Heart left ventricle (tissue), 16 donors: ENCODE measurements at places on chromosomes 1 and 21.

DNA sequence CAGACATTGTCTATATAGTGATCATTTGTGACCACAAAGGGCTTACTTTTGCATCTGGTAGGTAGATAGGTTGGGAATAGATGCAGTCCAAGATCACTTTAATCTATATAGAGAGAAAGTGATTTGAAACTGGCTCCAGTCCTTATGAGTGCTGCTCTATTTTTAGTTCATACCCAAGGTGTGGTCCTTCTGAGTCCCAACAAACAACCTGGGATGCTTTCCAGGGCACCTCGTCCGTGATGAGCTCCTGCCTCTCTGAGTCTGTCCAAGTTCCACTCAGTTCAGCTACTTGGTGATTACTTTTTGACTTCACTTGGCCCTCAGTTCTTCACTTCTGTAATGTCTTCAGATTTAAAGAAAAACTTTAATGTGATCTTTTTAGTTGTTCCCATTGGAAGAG, 20.2 kb downstream of the DIP2A start:
- no peak for DNase-seq

DNA sequence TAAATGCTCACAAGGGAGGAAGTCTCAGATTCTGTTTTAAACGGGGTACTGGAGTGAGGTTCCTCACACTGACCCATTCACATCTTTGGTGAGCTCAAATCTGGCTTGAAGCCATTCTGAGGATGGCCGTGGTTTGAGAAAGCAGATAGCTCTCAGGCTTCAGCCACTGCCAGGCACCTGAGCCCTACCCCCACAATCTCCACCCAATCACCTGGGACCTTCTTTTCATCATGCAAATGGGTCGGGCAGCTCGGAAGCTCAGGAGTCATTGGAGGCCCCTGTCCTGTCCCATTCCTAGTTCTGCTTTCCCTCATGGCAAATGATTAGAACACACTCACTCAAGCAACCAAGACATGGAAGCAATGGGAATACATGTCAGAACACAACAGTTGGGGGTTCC, 141.4 kb upstream of the ETS2 start:
- DNase-seq, result no peak

DNA sequence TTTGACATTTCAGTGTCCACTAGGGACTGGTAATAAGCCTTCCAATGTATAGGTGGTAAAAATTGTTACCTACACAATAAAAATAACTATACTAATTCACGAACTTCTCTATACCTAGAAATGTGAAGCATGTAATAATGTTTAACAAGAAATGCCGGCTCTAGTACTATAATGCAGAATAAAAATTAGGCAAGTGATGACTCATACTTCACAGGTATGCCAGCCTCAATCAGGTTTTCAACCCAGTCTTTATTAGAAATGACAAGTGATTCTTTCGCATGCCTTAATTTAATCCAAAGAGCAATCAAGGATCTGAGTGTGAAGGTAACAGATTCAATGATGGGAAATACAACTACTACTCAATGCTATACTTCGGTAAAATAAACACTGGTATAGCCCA, 134.9 kb downstream of the RERE start:
- DNase-seq, result no peak

DNA sequence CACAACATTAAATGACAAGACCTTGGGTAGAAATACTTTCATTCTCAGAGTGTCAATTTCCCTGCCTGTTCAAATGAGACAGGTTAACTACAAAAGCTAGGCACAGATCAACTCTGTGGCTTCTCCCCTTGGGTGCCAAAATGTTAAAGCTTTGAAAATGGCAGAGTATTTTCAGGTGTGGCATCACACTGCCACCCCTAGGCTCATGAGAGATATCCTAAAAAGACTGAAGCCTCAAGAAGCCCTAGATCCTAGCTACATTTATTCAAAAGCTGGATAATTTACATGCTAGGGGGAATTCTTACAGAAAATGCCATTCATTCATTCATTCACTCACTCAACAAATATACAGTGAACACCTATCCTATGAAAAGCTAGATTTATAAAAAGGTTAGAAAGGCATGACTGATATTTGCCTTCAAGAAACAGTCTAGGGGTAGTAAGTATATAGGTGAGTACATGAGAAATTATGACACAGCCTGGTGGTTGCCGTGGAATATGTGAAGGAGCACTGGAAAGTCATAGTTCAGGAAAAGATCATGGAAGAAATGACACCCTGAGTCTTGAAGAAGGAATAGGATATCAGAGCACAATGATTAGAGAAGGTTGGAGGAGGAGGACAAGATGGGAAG, 15.9 kb upstream of the RAB4A start:
- DNase-seq, result no peak

DNA sequence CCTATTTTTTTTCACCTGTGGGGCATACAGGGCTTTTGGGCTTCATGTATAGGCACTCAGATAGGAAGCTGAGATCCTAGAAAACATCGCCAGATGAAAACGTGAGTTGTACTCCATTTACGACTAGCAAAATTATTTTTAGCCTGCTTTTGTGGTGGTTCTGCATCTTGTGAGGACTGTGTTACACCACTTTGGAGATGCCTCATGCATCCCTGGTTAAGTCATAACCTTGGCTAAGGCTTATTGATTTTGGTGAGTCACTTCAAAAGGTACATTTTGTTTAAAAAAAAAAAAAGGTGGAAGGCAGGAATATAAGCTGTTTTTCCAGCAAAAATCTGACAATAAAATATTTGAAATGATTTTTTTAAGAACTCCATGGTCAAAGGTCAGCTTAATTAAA, 101.8 kb upstream of the OLFM3 start:
- no peak for DNase-seq

DNA sequence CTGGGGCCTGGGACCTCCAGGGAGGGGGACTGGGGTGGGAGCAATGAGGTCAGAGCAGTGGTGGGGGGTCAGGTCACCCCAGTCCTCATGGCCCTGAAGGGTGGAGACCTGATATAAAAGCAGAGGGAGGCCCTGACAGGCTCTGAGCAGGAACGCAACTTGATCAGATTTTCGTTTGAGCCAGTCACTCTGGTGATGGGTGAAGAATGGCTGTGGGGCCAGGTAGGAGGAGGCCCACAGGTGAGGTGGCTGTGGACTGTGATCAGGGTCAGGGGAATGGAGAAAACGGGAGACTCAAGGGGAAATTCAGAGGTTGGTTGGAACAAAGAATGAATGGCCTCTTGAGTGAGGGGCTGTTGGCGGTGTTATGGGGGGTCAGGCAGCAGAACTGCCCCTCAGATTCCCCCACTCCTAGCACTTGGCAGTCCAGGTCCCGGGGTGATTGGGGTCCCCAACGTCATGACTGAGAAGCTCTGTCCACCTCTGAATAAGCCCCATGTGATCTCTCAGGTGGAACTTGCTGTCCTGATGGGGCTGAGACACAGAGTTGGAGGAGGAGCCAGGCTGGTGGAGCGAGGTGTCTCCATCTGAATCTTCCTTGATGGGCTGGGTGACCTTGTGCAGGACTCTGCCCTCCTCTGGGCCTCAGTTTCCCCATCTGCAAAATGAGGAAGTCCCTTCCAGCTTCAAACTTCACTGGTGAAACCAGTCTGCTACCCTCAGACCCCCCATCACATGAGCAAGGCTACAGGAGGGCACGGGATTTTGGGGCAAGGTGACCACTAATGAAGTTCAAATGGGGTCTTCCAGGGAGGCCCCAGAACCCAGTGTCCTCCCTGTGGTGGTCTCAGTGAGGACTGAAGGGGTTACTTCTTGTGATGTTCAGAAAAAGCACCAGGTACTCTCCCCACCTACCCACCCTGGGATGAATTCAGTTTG, 683.0 kb downstream of the MATN1 start:
- DNase-seq, result no peak

DNA sequence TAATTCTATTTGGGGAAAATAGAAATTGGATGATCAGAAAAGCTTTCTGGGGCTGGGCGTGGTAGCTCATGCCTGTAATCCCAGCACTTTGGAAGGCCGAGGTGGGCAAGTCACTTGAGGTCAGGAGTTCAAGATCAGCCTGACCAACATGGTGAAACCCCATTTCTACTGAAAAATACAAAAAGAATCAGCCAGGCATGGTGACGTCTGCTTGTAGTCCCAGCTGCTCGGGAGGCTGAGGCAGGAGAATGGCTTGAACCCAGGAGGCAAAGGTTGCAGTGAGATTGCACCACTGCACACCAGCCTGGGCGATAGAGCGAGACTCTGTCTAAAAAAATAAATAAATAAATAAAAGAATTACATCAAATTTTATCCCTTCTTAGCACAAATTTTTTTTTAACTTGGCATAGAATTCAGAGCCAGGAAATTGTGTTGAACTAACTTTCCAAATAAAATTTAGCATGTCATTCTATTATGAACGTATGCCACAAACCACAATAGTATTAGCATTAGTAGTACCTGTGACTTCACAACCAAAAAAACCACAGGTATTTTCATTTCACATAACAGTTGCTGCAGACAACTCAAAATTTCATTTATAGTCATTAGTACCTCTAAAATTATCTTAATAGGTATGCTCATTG, 4.5 kb upstream of the ANKRD13C start:
- DNase-seq, result no peak

DNA sequence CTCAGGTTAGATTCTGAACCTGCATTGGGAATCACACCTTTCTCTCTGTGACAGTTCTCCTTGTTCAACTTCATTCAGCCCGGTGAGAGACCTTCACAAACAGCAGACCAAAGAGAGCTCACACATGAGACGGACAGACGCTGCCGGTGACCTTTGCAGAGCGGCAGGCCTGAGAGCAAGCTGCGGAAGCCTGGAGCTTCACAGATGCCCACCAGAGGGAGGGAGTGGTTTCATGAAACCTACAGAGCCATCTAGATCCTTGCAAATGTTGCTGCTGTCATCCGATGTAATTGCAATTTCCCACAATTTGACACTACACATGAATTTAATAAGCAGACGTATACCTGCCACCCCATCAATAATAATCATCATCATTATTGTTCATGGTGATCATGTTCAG, 39.4 kb downstream of the GRIK3 start:
- no peak for DNase-seq

DNA sequence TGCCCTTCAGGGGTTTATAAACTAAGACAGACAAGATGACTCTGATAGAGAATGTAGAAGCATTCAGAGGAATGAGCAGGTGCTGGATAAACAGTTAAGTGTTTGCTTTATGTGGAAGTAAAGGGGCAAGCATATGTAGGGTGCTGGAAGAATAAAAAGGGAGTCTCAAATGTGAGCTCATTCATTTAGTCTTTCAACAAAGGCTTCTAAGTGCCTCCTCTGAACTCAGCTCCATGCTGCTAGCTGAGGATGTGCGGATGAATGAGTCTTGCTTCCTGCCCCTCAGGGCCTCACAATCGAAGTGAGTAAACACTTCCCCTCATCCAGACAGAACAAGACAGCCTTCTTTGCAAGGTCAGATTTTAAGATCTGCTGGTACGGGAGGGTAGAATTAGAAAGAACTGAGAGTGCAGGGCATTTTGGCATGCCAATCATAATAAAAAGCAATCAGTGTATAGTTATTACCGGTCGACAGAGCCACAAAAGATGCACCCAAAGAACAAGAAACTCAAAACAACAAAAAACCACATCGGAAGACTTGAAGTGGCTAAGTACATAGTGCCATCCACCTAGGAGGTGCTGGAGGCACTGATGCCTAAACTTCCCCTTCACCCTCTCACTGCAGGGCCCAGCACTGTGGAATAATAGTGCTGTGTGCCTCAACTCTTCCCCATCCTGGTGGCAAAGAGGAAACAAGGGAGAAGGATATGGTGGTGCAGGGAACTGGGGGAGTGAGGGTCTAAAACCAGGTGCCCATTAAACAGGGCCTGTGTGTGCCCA, 69.8 kb downstream of the TNR start:
- DNase-seq, result no peak

- no peak for DNase-seq
Measured at GRCh38 chr21:36075171-36075570, 5.3 kb downstream of the CBR1 start.

GRCh38 chr1:46341222-46342083, 846 bp downstream of the NSUN4 start:
- no peak for DNase-seq

GRCh38 chr1:19435181-19435580, 50.2 kb downstream of the CAPZB start:
- DNase-seq, result no peak

GRCh38 chr21:26840201-26840600, 5.0 kb downstream of the ADAMTS1 start:
- DNase-seq, result no peak

DNA sequence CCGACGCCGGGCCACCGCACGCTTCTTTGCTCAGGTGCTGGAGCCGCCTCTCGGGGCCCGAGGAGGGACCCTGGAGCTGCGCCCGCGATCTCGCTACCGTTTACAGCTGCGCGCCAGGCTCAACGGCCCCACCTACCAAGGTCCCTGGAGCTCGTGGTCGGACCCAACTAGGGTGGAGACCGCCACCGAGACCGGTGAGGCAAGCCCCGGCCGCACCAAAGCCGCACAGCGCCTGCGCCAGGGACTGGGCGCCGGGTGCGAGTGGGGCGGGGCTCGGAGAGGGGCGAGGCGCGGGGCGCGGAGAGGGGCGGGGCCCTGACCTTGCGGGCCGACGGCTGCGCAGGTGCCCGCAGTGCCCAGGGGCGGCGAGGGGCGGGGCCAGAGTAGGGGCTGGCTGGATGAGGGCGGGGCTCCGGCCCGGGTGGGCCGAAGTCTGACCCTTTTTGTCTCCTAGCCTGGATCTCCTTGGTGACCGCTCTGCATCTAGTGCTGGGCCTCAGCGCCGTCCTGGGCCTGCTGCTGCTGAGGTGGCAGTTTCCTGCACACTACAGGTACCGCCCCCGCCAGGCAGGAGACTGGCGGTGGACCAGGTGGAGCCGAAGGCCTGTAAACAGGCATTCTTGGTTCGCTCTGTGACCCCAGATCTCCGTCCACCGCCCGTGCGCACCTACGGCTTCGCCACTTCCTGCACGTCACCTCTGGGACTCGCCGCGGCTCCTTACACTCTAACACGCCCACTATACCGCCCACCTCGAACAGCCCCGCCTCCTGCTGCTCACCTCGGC, 9.8 kb upstream of the CDC20 start:
- DNase-seq, result peak; percentile 90

DNA sequence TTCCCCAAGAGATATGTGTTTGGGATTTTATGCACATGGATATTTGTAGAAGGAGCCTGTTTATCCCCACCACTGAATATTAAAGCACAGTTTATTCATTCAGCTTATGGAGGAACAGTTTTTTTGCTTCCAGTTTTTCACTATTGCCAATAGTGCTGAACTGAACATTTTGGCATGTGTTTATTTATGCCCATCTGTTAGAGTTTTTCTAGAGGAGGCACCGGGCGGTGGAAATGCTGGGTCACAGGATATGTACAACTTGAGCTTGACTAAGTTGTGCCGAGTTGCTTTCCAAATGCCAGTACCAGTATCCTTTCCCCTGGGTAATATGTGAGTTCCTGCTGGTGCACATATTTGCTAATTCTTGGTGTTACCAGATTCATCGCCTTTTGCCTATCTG, 111.3 kb downstream of the GREM2 start:
- DNase-seq, result no peak
